ENCODE measurements at places on chromosomes 7 and 10.

DNA sequence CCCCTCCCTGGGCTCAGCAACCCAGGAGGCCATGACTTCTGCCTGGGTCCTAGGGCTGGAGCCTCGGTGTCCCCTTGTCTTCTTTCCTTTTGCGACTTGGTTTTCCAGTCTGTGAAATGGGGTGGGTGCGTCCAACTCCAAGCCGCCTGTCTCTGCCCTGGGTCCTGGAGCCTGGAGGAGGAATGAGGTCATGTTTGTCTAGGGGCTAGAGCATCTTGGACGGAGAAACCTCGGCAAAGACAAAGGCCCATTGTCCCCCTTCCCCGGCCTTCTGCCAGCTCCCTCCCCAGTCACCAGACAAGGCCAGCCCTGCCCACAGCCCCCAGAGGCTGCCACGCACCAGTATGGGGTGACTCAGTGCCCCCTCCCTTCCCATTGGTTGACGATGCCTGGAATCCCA is 39.8 kb upstream of the ELN start:
- peak; percentile 56 for DNase-seq

DNA sequence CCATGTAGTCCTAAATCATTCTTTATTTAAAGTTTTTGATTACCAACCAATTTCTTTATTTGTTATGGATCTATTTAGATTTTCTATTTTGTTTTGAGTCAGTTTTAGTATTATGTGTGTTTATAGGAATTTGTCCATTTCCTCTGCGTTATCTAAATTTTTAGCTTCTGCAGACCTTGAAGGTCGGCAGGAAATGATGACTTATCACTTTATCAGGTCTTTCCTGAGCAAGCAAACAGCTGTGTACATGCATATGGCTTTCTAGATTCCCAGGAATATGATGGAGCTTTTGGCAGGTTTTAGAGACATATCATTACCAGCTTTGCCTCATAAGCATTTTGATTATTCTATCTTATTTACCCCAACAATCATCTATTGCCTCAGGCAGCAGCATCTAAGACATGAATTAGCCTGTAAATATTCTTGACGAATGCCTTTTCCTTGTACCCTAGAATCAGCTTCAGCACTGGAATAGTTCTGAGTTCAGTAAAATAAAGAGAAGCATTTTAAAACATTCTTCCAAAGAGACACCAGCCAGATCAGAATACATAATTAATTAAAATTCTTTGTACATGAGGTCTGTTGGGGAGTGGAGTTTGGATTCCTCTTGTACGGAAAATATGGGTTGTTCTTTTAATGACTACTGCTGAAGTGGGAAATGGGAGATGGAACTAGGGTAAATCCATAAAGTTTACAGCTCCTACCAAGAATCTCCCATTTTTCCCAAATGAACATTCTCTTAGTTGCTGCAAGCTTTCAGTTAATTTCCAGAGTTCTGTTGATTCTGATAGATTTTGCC is 408.8 kb upstream of the SEMA3C start:
- no peak for DNase-seq

DNA sequence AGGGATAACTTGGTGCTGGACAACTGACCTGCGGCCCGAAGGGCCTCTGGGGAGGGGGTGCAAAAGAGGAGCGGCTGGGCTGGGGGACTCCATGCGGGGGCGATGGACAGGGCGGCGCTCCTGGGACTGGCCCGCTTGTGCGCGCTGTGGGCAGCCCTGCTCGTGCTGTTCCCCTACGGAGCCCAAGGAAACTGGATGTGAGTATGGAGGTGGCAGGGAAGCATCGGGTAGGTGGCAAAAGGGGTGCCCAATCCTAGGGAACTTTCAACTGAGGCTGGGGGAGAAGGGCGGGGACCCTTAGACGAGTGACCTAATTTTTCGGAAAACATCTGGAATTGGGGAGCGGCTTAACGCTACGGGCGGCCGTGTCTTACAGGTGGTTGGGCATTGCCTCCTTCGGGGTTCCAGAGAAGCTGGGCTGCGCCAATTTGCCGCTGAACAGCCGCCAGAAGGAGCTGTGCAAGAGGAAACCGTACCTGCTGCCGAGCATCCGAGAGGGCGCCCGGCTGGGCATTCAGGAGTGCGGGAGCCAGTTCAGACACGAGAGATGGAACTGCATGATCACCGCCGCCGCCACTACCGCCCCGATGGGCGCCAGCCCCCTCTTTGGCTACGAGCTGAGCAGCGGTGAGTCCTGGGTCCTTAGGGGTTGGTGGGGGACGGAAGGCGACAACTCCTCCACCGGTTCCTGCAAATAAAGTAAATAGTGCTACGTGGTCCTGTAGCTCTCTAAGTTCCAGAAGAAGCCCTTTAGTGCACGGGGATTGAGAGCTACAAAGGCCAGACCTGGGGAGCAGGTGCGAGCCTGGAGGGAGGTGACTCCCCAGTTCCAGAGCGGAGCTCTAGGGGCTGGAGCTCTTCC is 622 bp downstream of the WNT16 start:
- no peak for DNase-seq

- DNase-seq = no peak
Observed at GRCh38 chr7:128939861-128940410, 2.2 kb downstream of the IRF5 start.

GRCh38 chr7:81684514-81685269 is 85.2 kb downstream of the HGF start:
- DNase-seq = peak; percentile 41

DNA sequence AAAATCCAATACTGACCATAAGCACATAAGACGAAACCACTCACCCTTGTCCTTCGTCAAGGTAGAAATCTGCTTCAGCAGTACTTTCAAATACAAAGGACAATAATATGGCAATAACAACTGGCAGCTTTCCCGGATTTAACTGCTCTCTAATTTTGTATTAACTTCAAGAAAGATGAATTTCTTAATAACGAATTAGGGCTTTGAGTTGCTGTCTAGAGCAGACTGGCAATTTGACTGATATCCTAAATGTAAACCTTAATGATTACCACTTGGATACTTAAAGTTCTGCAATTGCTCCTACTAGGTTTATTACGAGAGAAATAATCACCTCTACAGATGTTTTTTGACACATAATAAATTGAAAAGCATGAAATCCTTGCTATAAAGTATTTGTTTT is 418.7 kb downstream of the MAGI2 start:
- no peak for DNase-seq

DNA sequence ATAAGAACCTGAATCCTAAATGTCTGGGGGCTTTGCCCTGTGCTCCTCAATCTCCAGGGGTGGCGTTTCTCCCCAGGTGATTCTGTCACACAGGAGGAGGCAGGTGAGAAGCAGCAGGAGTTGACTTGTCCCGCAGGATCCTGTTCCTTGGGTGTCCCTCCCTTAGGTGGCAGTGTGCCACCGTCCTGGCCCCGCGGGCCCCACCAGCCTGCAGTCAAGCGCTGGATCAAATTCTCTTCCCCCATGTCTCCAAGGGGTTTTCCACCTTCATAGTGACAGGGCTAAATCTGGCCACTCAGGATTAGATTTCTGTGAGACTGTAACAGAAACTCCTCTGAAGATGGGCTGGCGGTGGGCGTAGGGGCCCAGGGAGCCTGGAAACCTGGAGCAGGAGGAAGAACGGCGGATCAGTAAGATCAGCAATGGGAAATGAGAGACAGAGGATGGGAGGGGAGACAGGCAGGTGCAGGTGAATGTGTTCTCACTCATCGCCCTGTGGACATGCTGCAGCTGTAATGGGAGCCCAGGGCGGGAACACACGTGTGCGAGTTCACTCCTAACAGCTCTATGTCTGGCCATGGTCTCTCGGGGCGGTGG is 329.2 kb upstream of the COBL start:
- DNase-seq = no peak

DNA sequence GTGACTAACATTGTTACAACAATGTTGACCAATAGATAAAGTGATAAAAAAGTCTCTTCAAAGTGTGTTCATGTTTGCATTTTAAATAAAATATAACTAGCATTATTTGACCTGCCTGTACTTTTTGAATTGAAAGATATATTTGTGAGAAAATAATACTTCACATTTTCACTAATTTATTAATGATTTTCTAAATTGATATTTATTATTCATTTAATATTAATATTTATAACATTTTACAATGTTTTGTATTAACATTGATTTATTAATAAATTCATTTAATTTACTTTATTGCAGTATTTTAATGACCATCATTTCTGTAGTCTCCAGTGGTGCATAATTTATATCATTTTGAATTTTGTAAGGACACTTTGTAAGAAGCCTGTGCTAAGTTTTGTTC is 150.0 kb upstream of the BET1 start:
- no peak for DNase-seq

GRCh38 chr7:105153531-105153930 is 139.5 kb downstream of the KMT2E start:
- no peak for DNase-seq

DNA sequence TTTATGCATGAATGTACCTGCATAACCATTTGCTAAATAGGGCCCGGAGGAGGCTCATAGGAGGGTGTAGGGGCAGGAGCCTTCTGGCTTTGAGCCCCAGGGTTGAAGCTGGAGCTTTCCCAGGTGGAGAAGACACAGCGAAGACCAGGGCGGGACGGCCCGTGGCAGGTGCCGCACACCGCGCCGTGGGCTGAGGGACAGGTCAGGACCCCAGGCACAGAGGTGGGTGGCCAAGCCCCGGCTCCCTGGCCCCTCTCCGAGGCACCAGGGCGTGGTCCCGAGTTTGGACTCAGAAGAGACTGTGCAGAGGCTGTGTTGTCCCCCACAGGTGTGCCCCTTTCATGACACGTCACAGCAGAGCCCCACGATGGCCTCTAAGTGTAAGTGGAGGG is 56.5 kb downstream of the PWWP2B start:
- no peak for DNase-seq

Measured in hypothalamus (tissue), 51 donors.